ENCODE measurements at places on chromosomes 3 and 15.
A peak's percentile ranks its signal among the peaks of the same experiment; 100 is the strongest.

GRCh38 chr3:157026091-157026490 lies 133.9 kb downstream of the CCNL1 start:
- no peak for DNase-seq

GRCh38 chr3:17038900-17039553 lies 154.3 kb downstream of the PLCL2 start:
- no peak for DNase-seq

DNA sequence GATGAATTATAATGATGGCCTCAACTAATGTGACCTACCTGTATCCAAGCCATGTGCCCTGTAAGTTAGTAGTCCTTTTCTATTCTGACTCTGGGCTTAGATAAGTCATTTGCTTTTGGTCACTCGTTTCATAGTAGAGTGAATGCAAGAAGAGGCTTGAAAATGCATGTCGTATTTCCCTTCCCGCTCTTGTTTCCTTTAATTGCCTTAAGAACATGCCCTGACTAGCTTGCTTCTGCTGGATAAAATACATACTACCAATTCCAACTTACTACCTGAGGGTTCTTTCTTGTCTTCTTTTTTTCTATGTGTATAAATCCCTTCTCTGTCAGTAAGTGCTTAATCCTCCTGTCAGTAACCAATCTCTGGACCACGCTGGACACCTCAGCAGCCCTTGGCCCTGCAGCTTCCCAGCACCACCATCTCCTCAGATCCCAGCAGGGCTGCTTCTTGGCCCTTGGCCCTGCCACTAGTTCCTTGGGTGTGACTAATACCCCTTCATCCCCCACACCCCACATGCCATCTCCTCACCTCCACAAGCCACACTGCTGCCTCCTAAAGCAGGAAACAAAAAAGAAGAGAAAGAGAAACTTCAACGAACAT lies 771.7 kb downstream of the IGSF11 start:
- no peak for DNase-seq

- no peak for DNase-seq
Observed at GRCh38 chr3:172007065-172007370, 32.4 kb upstream of the FNDC3B start.

GRCh38 chr15:60569596-60569995 lies 90.7 kb upstream of the ICE2 start:
- no peak for DNase-seq

GRCh38 chr15:27903405-27903804 lies 195.7 kb downstream of the OCA2 start:
- no peak for DNase-seq

- no peak for DNase-seq
Observed at GRCh38 chr3:25056036-25056755, 371.9 kb upstream of the RARB start.

- no peak for DNase-seq
Observed at GRCh38 chr15:86236356-86237110, 156.9 kb downstream of the AGBL1 start.

- DNase-seq, result no peak
Observed at GRCh38 chr3:71870966-71871512, 86.1 kb upstream of the PROK2 start.

GRCh38 chr3:132248490-132248889 lies 68.7 kb upstream of the ACP3 start:
- no peak for DNase-seq

DNA sequence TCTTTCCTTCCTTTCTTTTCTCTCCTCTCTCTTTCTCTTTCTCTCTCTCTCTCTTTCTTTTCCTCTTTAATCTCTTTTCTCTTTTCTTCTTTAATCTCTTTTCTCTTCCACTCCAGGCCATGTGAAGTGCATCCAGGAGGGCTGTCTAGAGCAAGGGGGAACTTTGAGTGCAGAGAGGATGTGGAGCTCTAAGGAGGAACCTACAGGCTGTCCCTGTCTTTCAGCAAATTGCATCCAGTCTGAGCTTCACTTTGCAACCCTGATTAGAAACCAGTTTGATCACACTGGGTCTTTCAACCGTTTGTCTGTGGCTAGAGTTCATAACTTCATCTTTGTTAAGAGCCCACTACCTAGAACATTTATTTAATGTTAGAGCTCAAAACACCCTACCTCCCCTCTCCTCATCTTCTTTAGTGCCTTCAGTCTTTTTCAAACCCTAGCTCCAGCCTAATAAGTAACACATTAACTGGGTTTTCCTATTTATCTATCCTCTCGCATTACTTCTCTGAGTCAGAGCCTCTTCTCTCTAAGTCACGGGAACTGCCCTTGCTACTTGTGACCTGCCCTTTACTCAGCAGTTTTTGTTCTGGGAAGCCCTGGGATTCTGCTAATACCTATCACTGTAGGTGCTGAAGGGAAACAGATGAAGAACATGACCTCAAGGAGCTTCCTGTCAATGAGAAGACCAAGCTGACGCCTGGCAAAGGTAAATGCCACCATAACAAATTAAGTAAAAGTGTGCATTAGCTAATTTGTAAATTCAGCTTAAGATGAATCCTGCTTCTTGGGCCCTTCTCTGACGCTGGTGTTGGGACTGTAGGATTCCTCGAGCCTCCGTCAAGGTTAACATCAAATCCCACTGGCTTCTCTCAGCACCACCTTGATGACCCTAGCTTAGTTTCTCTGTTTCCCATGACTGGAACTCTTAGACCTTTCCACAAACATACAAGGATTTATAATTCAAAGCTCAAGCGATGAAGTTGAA lies at the start of gene GCNT3:
Gene GCNT3, plus strand, starts transcription at position 508 of the 985 bp plus-strand sequence. CDS start 6,456 bp downstream, outside the sequence.
- no peak for DNase-seq

GRCh38 chr3:98565237-98565643 lies 28.2 kb downstream of the CPOX start:
- DNase-seq, result no peak

DNA sequence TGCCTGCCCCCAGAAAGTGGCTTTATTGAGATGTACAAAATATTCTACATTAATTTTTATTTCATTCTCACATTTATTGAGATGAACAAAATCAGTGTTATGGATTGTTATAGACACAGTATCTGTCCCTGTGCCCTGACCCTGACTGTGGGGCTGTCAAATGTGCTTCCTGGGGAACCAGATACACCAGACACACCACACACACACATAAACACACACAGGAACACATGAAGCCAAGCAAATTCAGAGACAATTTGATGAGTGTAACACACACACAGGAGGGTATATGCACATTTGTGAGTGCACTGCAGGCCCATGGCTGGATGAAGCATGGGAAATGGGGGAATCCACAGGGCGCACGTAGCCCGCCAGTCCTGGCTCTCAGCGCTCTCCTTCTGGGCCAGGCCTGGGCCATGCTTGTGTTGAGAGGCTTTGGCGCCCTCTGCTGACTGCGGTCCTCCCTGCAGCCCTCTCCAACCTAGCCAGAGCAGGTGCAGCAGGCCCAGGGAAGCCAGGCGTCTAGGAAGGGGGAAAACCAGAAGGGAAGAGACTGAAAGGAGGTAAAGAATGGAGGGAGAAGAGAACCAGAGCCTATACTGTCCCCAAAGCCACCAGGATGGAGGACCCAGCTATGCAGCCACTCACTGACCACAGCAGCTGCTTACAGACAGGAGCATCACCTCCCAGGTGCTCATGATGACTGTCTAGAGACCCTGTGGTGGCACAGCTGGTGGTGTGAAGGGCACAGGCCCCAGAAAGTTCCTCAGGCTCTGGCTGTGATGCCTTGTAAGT lies 18.0 kb upstream of the LOXL1 start:
- DNase-seq, result peak; percentile 90

DNA sequence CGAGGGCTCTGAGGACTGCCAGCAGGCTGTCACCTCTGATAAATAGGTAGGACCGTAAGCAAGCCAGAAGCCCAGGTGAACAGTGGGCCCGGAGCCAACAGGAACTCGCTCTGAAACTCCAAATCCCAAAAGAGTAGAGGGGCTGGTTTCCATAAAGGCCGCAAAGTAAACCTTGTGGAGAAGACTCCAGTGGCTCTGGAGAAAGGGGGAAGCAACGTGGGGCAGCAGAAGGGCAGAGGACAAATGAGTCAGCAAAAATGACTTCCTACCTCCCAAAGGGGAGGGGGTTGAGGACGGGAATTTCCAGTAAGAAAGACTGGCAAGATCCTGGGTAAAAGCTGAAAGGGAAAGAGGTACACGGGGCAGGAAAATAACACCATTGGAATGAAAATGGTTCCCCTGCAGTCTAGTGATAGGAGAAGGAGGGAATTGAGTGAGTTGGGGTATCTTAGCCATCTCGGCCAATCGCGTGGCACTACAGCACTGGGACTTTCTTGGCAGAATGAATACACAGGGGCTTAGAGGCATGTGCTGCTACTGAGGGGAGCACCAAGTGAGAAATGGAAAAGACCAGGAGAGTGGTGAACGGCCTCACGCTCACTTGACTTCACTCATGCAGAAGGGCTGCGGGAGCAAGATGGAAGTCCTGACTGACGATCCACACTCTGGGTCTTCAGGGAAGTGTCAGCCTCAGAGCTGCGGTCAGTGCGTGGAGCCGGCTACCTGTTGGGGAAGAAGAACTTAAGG lies 33.2 kb downstream of the BMF start:
- DNase-seq, result no peak

GRCh38 chr3:197508461-197508860 lies 47.3 kb downstream of the BDH1 start:
- DNase-seq, result no peak

GRCh38 chr3:134905647-134905935 lies 110.5 kb downstream of the EPHB1 start:
- DNase-seq, result no peak

GRCh38 chr3:71398157-71398836 lies 185.2 kb downstream of the FOXP1 start:
- DNase-seq, result no peak

GRCh38 chr3:17830788-17831187 lies 88.4 kb upstream of the TBC1D5 start:
- DNase-seq, result no peak

GRCh38 chr3:176914764-176915163 lies 282.5 kb downstream of the TBL1XR1 start:
- no peak for DNase-seq

GRCh38 chr3:21645121-21645897 lies 105.7 kb downstream of the ZNF385D start:
- DNase-seq, result peak; percentile 74

- DNase-seq, result no peak
Observed at GRCh38 chr15:84804005-84804900, 12.9 kb upstream of the ALPK3 start.

- no peak for DNase-seq
Observed at GRCh38 chr15:32636410-32636809, 5.1 kb upstream of the SCG5 start.

DNA sequence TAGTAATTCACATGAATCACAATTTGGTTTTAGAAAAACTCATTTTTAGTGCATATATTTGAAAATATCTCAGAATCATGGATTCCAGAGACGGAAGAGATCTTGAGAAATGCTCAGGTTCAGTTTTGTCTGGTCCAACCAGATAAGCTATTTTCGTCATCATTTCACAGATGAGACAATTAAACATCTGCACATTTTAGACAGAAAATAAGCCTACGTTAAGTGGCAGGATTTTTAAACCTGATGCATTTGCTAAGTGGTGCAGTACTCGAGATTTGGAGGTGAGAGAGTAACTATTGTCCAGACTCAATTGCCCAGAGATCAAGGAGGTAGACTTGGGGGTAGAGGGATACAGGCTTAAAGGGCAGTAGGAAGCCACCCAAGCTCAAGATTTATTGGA lies 90.5 kb downstream of the CCNL1 start:
- DNase-seq, result no peak

DNA sequence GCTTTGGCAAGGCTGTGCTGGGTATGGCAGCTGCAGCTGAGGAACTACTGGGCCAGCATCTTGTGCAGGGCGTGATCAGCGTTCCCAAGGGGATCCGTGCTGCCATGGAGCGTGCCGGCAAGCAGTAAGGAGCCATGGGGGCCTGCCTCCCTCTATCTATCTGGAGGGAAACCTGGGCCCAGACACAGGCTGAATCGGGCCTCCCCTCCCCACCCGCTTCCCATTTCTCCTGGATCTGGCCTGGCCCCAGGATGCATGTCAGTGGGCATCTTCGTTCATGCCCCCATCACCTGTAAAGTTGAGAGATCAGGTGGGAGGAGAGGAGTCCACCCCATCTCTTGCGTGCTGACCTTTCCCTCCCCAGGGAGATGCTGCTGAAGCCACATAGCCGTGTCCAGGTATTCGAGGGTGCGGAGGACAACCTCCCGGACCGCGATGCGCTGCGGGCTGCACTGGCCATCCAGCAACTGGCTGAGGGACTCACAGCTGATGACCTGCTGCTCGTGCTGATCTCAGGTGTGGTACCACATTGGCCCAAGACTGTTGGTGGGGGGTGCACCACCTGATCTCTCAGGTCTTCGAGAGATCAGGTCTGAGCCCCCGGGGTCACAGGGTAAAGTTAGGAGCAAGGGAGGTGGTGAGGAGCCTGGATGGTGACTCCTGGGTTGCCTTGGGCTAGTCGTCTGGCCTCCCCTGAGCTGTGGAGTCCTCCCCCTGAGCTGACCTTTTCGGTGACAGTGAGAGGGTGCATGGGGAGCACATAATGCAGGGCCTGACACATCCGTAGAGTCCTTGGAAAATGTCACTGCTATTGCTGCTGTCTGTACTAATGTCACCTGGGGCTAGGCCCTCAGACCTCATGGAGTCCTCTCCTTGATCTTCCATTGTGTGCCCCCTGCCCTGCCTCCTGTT lies 3.2 kb downstream of the GLYCTK start:
- no peak for DNase-seq

DNA sequence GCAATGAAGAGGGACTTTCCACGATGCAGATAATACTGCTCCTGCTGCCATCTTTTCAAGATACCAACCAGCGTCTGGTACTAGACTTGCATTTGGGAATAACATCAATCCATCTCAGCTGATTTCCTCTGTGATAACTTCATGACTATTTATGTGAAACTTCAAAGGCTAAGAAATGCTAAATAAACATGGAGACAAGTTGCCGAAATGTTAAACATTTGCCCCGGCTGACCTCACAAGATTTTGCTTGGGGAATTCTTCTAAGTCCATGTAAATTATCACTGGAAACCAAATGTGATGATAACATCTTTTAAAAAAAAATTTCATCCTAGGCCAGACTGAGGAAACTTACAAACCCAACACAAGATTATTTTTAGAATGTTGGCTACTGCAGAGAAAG lies 185.8 kb upstream of the PRICKLE2 start:
- DNase-seq, result no peak

DNA sequence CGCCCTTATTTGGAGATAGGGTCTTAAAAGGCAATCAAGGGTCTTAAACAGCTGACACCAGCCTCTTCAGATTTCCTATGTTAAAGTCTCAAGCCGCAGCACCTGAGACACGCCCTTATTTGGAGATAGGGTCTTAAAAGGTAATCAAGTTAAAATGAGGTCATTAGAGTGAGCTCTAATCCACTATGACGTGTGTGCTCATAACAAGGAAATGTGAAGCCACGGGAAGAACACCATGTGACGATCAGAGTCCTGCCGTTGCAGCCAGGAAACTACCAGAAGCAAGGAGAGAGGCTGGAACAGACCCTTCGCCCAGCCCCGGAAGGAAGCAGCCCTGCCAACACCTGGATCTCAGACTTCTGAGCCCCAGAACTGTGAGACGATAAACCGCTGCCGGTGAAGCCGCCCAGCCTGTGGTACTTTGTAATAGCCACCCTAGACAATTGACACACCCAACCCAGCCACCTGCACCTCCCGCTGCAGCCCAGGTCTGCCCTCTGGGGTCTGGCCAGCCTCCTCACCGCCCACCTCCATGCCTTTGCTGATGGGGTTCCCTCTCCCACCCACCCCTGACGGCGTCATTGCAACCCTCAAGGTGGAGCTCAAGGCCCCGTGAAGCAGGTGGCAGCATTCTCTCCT lies 137.9 kb downstream of the MEGF11 start:
- DNase-seq, result no peak

- DNase-seq, result no peak
Observed at GRCh38 chr3:197908957-197909701, 40.9 kb upstream of the RPL35A start.
